Left ventricle myocardium inferior (tissue), 1 donor: ENCODE measurements at places on chromosomes 4 and X.

- no peak overlapping the region for H3K27ac ChIP-seq
- DNase-seq, result peak; percentile 14
- H3K4me1 ChIP-seq, result no peaks in the 10 kb centered on the region
Observed at GRCh38 chrX:116317409-116317808, 119.0 kb upstream of the SLC6A14 start.

GRCh38 chrX:47311932-47312774 is 58.2 kb upstream of the ZNF157 start:
- no peak for DNase-seq
- no peak overlapping the region for H3K27ac ChIP-seq
- H3K36me3 ChIP-seq, result no peaks in the 10 kb centered on the region
- no peaks in the 10 kb centered on the region for H3K4me1 ChIP-seq
- no peak overlapping the region for H3K4me3 ChIP-seq
- H3K27me3 ChIP-seq, result no peaks in the 10 kb centered on the region

DNA sequence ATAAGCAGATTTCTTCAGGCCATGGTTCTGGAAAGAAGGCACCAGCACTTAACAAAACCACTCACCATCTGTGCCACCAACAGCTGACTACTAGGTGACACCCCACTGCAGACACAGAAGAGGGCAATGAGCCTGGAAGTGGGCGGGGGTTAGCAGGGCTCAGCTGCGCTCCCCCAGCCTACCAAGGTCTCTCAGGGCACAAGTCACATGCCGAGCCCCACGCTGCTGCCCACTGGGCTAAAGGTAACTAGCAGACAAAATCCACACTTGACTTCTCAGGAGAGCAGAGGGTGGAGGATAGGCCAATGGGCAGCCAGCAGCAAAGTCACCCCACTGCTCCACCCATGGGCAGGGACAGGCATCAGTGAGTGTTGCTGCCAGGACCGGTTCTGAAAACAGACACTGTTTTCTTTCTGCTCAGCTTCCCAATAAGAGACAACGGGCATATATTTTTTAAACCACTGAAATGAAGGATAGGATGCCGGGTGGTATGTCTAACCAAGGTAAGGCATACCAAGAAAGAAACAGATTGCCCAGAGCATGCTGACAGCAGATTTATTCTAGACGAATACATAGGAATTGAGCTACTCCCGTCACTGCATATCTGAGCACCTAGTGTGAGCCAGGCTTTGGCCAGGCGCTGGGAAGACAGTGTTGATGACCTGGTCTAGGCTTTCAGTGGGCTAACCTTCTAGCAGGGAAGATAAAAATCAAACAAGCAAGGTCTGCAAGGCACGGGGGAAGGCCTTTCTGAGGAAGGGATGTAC is 20.1 kb downstream of the ACSL1 start:
- H3K4me3 ChIP-seq, result peak overlapping the region; percentile 63
- peak; percentile 84 for DNase-seq
- H3K27ac ChIP-seq, result peak overlapping the region; percentile 95
- H3K27me3 ChIP-seq, result no peaks in the 10 kb centered on the region
- H3K36me3 ChIP-seq, result peaks cover 28% of the 10 kb centered on the region

GRCh38 chrX:65643531-65644052 is 23.9 kb upstream of the MSN start:
- H3K27me3 ChIP-seq, result no peaks in the 10 kb centered on the region
- no peak for DNase-seq
- H3K4me3 ChIP-seq, result no peak overlapping the region
- peak overlapping the region; percentile 78 for H3K27ac ChIP-seq

DNA sequence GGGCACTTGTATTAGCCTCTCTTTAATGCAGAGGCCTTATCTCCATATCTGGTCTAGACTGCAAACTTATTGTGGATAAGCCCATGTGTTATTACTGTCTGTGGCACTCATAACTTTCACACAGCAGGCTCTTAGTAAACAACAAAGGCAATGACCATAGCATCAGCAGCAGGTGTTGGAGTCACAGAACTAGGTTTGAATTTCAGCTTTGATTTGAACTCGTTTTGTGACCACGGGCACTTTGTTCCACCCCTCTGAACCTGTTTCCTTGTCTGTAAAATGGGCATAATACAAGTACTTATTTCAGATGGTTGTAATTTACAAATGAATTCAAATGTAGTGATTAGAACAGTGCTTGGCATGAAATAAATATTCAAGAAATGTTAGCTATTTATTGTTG is 121.8 kb upstream of the C1GALT1C1 start:
- H3K4me3 ChIP-seq, result no peak overlapping the region
- no peak overlapping the region for H3K27ac ChIP-seq
- H3K4me1 ChIP-seq, result no peaks in the 10 kb centered on the region
- no peaks in the 10 kb centered on the region for H3K36me3 ChIP-seq
- no peaks in the 10 kb centered on the region for H3K27me3 ChIP-seq
- DNase-seq, result no peak

- peaks cover 9% of the 10 kb centered on the region for H3K27me3 ChIP-seq
- H3K4me3 ChIP-seq, result peak overlapping the region; percentile 56
- no peaks in the 10 kb centered on the region for H3K4me1 ChIP-seq
- DNase-seq, result no peak
- no peaks in the 10 kb centered on the region for H3K36me3 ChIP-seq
Observed at GRCh38 chrX:151695583-151696340, 504 bp downstream of the PRRG3 start.

DNA sequence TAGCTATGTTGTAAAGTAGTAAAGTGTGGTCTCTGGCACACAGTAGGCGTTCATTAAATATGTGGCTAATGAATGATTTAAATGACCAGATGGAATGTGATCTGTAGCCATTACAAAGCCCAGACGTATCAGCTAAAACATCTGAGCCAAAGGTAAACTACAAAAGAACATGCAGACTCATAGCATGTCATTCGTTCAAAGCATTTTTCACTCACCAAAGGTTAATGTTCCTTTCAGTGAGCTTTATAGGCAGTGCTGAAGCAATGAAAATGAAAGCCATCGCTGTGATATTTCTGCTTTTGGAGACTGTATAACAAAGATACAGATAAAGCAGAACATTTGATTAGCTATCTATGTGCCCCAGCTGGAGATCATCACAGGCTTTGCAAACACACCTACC is 50.5 kb downstream of the F9 start:
- H3K27me3 ChIP-seq, result no peaks in the 10 kb centered on the region
- no peak overlapping the region for H3K4me3 ChIP-seq
- H3K27ac ChIP-seq, result no peak overlapping the region
- DNase-seq, result no peak

GRCh38 chrX:12919051-12919450 is 12.6 kb downstream of the TLR8 start:
- H3K27me3 ChIP-seq, result no peaks in the 10 kb centered on the region
- DNase-seq, result no peak
- H3K36me3 ChIP-seq, result no peaks in the 10 kb centered on the region
- H3K4me1 ChIP-seq, result no peaks in the 10 kb centered on the region
- H3K27ac ChIP-seq, result no peak overlapping the region

GRCh38 chrX:72130156-72130761 is 1.5 kb downstream of the RTL5 start:
- no peaks in the 10 kb centered on the region for H3K36me3 ChIP-seq
- no peaks in the 10 kb centered on the region for H3K27me3 ChIP-seq
- peak overlapping the region; percentile 67 for H3K4me3 ChIP-seq
- H3K4me1 ChIP-seq, result peaks cover 34% of the 10 kb centered on the region
- no peak for DNase-seq

GRCh38 chr4:81850701-81851100 is 379.0 kb upstream of the RASGEF1B start:
- no peak overlapping the region for H3K4me3 ChIP-seq
- no peaks in the 10 kb centered on the region for H3K36me3 ChIP-seq
- no peaks in the 10 kb centered on the region for H3K27me3 ChIP-seq
- no peak overlapping the region for H3K27ac ChIP-seq
- DNase-seq, result no peak
- H3K4me1 ChIP-seq, result peaks cover under 1% of the 10 kb centered on the region

GRCh38 chr4:1222036-1222789 is 26.7 kb downstream of the CTBP1 start:
- peaks cover 69% of the 10 kb centered on the region for H3K36me3 ChIP-seq
- no peak for DNase-seq
- H3K27ac ChIP-seq, result no peak overlapping the region
- H3K4me1 ChIP-seq, result peaks cover 26% of the 10 kb centered on the region
- no peak overlapping the region for H3K4me3 ChIP-seq
- no peaks in the 10 kb centered on the region for H3K27me3 ChIP-seq

DNA sequence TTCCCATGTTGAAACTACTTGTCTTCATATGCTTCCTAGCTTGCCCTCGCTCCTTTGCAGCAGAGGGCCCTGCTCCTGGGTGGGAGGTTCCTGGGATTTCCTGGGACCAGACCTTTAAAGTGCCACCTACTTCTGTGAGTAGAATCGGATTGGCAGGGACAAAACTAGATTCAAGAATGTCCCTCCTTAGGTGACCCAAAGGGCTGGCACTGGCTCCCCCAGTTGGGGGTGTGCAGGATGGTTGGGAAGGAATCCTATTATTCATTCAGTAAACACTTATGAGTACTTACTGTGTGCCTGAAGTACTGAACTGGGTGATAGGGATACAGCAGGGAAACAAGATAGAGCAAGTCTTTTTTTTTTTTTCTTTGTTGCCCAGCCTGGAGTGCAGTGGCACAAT is 2.6 kb upstream of the KANTR start:
- no peaks in the 10 kb centered on the region for H3K27me3 ChIP-seq
- no peak overlapping the region for H3K27ac ChIP-seq
- peaks cover 30% of the 10 kb centered on the region for H3K4me1 ChIP-seq
- peaks cover under 1% of the 10 kb centered on the region for H3K36me3 ChIP-seq

DNA sequence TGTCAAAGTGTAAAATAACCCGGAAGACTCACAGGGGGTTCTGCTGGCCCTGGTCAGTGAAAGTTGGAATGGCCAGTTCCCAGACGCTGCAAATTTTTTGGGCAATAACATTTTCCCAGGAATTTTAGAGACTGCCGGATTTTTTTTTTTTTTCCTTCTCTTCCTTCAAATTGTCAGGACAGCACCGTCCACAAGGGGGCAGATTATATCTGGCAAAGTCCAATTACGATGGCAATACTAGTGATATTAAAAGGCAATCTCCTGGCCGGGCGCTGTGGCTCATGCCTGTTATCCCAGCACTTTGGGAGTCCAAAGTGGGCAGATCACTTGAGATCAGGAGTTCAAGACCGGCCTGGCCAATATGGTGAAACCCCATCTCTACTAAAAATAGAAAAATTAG is 20.5 kb downstream of the SLC25A5 start:
- H3K27me3 ChIP-seq, result no peaks in the 10 kb centered on the region
- H3K27ac ChIP-seq, result no peak overlapping the region
- H3K4me3 ChIP-seq, result no peak overlapping the region
- no peaks in the 10 kb centered on the region for H3K36me3 ChIP-seq
- DNase-seq, result no peak
- H3K4me1 ChIP-seq, result no peaks in the 10 kb centered on the region

DNA sequence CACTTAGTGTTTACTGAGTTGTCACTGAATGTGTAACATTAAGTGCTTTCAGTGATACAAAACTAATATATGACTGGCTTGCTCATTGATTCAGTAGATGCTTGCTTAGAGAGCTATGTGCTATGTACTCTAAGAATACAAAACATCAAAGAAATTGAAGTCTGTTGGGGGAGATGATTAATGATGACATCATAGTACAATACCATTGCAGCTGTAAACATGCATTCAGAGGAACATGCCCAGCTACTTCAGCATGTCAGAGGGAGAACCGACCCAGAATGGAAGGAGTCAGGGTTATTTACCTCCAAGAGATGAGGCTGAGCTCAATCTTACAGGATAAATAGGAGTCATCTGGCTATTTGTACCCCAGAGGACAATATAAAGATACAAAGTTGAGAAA is 290.8 kb downstream of the TENM3 start:
- no peak overlapping the region for H3K27ac ChIP-seq
- H3K4me1 ChIP-seq, result no peaks in the 10 kb centered on the region
- no peaks in the 10 kb centered on the region for H3K27me3 ChIP-seq
- no peak overlapping the region for H3K4me3 ChIP-seq

DNA sequence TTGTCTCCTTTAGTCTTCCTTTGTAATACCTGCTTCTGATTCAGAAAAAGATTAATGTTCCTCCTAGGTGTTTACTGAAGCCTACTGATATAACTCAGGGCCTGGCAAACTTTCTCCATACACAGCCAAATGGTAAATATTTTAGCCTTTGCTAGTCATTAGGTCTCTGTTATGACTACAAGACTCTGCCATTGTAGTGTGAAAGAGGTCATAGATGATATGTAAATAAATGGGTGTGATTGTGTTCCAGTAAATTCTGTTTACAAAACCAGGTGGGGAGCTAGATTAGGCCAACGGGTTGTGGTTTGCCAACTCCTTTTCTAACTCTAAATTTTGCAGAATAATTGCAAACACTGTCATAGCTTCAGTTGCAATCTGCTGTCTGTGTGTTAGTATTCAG is 568.1 kb upstream of the GNPDA2 start:
- H3K27ac ChIP-seq, result no peak overlapping the region
- H3K36me3 ChIP-seq, result no peaks in the 10 kb centered on the region
- no peak overlapping the region for H3K4me3 ChIP-seq
- no peaks in the 10 kb centered on the region for H3K4me1 ChIP-seq

DNA sequence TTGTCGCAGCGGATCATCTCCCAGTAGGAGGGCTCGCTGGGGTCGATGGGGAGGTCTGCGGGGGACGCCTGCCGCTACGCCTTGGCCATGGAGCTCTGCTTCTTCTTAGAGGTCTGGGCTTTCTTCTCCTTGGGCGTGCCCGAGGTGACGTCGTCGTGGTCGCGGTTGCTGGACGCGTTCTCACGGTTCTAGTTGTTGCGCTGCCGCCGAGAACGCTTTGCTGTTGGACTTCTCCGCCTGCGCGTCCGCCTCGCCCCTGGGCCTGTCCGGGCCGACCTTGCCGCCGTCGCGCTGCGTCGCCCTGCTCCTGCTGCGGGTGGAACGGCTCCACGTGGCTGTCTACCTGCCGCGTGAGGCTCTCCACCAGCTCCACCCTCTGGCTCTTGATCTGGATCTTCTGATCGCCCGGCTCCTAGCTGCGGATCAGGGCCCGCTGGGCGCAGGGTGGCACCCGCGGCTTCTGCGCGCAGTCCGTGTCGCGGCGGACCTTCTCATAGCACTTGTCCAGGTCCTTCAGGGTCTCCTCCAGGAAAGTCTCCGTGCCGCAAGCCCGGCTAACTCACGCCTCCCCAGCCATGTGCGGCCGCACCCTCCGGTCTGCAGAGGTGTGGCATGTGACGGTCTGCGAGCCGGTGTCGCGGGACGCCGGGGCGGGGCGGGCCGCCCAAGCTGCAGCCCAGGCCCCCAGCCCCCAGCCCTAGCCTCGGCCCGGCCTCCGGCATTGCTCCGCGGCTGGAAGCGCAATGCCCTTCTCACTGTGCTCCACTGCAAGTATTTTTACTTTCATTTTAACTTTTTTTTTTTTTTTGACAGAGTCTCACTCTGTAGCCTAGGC is 40.5 kb upstream of the OGT start:
- DNase-seq, result peak; percentile 56
- H3K4me3 ChIP-seq, result peak overlapping the region; percentile 73
- H3K36me3 ChIP-seq, result no peaks in the 10 kb centered on the region
- no peaks in the 10 kb centered on the region for H3K27me3 ChIP-seq
- peak overlapping the region; percentile 23 for H3K27ac ChIP-seq

GRCh38 chr4:134401798-134402197 is 200.2 kb upstream of the PABPC4L start:
- H3K4me1 ChIP-seq, result no peaks in the 10 kb centered on the region
- DNase-seq, result no peak
- H3K4me3 ChIP-seq, result no peak overlapping the region
- H3K27ac ChIP-seq, result no peak overlapping the region
